ENCODE measurements at places on chromosomes 1 and 21.

GRCh38 chr1:229203030-229203751 lies 67.7 kb upstream of the RAB4A start:
- DNase-seq: peak; percentile 62

DNA sequence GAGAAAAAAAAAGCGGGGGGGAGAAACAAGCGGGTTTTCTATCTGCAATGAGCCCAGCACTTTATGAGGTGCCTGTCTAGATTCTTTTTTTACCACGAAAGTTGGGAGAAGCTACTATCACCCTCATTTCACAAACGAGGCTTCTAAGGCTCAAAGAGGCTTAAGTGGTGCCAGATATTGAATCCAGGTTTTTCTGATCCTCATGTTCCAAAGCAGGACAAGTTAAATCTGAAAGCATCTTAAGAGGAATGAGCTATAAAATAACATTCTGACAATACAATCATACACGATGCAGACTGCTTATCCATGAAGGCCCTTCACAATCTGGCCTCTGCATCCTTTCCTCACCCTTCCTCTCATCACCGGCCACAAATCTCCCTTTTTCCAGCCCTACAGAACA lies 549.1 kb downstream of the SMYD3 start:
- DNase-seq: no peak

DNA sequence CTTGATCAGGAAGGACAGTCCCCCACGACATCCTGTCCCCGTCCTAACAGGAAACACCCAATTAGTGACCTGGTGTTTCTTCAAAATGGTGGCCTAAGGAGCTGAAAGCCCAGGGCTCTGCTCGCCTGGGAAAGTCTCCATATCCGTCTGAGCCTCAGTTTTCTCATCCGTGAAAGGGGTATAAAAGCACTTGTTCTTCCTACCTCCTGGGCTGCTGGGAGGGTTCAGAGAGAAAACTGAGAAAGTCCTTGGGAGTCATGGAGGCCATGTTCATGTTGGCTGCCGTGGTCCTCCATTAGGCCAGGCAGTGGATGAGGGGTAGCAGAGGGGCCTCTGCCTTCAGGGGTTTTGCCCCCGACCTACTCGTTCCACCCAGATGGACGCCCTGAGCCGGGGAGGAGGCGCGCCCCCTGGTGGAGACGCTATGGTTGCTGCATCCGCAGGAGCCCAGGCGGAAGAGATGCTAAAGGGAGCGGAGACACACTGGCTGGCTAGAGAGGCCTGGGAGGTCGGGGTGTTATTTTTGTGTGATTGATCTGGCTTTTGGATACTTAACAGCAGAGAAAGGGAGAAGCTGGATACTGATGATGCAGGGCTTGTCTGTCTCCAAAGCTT lies 113.5 kb downstream of the PRDM2 start:
- peak; percentile 50 for DNase-seq

- DNase-seq: no peak
Observed at GRCh38 chr1:93904228-93904627, 5.0 kb downstream of the GCLM start.

DNA sequence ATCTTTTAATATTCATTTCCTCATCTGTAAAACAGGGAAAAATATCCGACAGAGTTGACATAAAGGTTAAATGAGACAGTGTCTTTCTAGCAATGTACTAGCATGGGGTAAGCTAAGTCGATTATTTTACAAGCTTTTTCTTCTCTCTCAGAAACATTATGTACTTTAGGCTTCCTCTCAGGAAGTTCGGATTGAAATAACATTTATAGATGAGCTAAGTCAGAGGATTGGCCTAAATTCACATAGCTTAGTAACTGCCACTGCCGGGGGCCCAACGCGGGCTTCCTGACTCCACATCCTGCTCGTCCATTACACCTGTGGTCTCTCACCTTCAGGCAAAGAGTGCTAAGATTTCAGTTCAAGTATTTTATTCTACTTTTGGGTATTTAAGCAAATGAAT lies 462.3 kb upstream of the NFIA start:
- peak; percentile 74 for DNase-seq

- DNase-seq: no peak
Observed at GRCh38 chr1:168792142-168792541, 63.1 kb upstream of the DPT start.

- DNase-seq: no peak
Observed at GRCh38 chr1:227065311-227065710, 125.2 kb downstream of the COQ8A start.

GRCh38 chr21:34574601-34575529 lies 40.0 kb downstream of the RCAN1 start:
- no peak for DNase-seq

GRCh38 chr1:54460351-54460750 lies 54.2 kb upstream of the SSBP3 start:
- no peak for DNase-seq

DNA sequence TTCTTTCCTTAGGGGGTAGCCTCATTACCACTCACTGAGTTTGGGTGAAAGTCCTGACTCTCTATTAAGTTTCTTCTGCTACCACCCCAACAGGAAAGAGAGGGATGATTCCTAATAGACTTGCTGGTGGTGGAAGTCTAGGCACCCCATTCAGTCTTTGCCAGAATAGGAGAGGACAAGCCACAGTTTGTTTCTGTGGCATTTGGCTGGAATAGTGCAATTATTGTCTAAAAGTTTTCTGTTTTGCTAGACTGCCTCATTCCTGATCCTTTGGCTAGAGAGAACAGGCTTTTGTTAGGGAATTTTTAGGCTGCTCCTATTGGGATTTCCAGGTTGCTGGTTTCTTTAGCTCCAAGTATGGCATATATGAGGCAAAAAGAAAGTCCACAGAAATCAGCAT lies 9.9 kb upstream of the HJV start:
- DNase-seq: no peak
